Fibroblast of gingiva (primary cell): ENCODE measurements at places on chromosomes 1 and 21.
A peak's percentile ranks its signal among the peaks of the same experiment; 100 is the strongest.

DNA sequence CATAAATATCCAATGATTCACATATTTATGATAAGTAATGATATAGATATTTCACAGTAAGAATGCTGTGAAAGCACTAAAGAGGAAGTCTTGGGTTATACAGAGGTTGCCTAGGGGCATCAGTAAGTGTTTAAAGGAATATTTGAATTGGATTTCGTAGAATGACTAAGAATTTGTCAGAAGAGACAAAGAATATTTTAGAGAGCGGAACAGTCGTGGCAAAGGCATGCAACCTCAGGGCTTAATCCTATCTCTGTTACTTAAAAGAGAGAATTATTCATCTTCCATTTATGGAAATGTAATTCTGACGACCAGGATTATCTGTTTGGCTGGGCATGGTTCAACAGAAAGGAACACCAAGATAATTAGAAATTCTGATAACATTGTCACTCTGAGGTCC, 171.9 kb upstream of the NR5A2 start:
- no peak for DNase-seq

DNA sequence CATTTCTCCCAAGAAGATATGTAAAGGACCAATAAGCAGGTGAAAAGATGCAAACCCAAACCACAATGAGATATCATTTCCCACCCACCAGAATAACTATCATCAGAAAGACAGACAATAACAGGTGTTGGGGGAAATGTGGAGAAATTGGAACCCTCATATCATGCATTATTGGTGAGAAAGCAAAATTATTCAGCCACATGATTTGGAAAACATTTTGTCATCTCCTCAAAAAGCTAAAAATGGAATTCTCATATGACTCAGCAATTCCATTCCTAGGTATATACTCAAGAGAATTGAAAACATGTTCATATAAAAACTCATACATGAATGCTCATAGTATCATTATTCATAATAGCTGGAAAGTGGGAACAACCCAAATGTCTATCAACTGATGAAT, 25.1 kb upstream of the RNF186 start:
- DNase-seq, result no peak

DNA sequence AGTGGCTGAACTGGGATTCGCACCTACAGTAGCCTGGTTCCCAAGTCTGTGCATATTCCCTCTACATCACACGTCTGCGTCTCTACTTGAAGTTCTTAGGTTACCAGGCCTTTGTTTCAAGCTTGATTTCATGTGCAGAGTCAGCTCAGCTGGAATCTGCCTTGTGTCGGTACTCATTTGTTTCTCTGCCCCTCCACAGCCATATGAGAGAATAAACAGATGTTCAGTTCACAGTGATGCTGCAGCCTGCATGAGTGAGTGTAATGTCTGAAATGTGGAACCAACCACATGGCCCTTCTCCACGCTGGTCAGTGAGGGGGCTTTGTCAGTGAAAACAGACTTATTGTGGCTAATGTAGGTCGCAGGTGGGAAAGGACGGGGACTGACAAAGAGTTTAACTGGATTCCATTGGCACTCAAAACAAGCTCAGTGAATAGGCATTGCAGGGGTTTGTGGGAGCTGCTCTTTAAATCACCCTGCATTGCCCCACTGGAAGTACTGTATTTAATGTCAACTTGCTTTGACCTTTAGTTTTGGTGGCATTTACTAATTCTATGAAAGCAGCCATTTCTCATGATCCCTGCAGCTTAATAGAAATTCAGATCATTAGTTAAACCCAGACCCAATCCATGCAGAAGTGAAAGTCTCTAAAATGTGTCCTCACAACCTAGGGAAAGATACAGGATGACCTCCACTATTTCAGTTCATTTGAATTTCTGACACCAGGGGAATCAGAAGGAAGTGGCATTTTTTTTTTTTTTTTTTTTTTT, 136.4 kb upstream of the FAM78B start:
- no peak for DNase-seq

DNA sequence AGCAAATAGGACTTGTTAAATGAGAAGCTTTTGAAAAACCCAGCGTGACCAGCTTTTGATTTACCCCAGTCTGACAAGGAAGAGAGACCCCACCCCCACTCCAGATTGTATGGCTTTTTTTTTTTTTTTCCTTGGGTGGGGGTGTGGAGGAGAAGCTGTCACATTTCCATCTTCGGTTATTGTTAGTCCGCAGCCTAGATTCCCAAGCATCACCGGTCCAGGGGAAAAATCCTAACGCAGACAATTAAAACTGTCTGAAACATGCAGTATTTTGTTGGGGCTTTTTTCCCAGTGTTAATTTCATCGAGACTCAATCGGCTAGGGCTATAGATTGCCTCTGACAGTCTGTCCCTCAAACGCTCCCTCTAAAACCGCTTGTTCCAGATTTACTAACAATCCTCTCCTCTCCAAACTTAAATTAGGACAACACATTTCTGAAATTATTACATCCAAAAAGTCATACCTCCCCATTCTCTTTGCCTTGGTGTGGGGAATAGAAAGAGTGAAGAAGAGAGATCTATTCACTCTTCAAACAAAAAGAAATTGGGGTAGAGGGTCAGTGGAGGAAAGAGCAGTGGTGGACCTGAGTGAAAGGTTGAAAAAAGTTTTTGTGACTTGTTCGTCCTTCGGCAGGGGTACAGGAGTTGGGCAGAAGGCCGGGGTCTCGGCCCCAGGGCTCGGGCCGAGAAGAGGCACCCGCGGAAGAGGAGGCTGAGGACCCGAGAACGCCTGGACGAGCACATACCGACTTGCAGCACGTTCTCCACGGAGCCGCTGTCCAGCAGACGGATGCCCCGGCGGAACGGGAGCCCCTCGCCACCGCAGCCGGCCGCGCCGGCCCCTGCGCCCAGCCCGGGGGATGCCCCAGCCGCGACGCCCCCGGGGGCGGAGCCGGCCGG, 1.1 kb downstream of the ZSWIM5 start:
- DNase-seq, result peak; percentile 53

GRCh38 chr1:3002349-3003038, 18.8 kb upstream of the ACTRT2 start:
- no peak for DNase-seq

GRCh38 chr21:42534421-42535378, 21.0 kb downstream of the SLC37A1 start:
- DNase-seq, result no peak

GRCh38 chr1:221897321-221897721, 155.4 kb upstream of the DUSP10 start:
- peak; percentile 94 for DNase-seq

DNA sequence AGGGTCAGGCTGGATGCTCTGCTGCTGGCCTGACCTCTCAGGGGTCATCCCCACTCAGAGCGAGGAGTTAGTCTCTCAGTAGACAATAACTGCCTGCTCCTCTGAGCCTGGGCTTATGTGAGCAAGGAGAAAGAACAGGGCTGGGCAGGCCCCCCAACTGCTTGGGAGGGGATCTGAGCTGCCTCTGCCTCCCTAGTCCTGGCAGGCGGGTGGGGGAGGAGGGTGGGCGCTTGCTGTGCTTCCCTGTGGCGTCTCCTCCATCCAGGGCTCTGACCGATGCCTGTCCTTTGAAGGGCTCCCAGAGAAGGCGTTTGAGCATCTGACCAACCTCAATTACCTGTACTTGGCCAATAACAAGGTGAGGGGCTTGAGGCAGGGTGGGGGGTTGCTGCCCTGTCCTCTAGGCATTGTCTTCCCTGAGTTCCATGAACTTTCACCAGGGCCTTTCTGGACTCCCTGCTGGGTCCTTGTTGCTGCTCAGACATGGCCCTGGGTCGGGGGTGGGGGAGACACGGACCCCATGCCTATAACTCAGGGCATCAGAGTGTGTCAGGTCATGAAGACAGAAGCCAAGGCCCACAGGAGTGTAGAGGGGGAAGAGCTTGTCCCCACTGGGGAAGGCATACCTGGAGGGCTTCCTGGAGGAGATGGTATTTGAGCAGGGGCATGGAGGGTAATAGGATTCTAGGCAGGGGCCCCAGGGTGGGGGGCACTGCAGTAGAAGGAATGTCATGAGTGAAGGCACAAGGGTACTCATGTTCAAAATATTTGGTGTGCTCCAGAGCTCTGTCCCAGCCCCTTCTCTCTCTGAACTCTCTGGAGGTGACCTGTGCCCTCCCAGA, 12.5 kb downstream of the PODN start:
- no peak for DNase-seq

DNA sequence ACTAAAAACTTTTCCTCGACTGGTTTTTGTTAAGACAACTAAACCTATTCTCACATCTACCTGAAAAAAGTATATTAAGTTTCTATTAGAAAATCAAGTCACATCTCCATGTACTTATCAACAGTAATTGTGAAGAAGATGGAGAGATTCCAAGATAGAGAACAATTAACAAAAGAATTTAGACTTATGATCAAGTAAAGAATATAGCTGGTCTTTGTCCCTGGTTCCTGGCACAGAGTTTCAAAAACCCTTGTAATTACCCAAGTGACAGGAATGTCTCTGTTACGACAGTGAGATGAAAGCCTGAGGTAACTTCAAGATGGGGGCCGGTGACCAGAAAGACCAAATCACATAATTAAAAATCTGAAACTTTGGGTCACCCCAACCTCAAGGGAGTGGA, 91.6 kb downstream of the ASH1L start:
- DNase-seq, result no peak

- DNase-seq, result no peak
These were observed 80.3 kb downstream of the RGL1 start for GRCh38 chr1:183885142-183885735.

DNA sequence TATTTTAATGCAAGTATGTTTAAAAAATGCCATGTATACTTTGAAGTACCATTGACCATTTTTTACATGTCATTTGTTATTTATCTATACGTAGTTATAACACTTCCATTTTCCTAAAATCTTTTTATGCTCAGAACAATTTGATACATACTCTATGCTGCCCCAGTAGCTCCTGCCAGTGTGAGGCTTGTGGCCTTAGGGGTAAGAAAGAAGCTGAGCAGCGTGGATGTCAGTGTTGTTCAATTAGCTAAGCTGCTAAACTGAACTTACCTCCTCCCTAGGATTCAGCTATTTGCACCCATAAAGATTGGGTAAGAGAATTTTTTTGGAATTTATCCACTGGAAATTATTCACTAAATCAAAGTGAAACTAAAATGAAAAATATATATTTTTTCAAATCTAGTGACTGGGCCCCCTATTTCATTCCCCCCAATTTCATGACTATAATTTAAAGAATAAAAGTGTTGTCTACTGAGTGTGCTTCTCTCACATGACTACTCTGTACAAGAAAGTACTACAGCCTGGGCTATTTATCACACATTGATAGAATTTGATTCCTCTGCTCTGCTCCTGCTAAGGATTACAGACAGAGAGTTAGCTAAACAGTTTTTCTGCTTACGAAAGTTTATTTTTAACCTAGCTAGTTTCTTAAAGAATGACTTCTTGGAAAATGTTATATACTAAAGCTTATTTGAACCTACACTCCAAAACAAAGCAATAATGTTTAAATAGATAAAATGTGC, 1030.3 kb upstream of the ADGRL4 start:
- no peak for DNase-seq

GRCh38 chr1:54850737-54851136, 36.3 kb downstream of the DHCR24 start:
- DNase-seq, result peak; percentile 99

GRCh38 chr1:212139526-212140135, 104.1 kb downstream of the DTL start:
- no peak for DNase-seq

GRCh38 chr1:46677339-46677738, 5.7 kb downstream of the TEX38 start:
- no peak for DNase-seq

DNA sequence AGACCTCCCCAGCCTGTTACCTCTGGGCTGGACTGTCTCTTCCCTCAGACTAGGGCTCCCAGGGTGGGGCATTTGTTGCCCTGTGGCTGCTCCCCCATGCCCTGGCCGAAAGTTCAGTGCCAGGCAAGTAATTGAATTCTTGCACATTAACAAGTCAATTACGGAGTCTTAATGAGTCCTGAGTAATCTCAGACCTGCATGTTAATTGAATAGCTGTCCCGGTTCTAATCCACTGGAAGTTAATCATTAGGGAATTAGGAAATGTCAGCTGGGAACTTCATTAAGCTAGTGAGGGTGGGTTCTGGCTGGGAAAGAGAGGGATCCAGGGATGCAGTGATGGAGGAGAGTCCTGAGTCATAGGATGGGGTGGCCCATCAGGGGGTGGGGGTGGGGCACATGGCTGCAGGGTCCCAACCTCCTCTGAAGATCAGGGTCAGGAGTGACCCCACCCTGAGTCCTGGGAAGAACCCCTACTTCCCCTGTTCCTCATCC, 47.1 kb upstream of the CSF3R start:
- DNase-seq, result no peak
